CD4-positive, alpha-beta T cell treated with Interleukin-2 at 100 ng/mL for 4 hours (primary cell): ENCODE measurements at places on chromosomes 5 and 9.
A peak's percentile ranks its signal among the peaks of the same experiment; 100 is the strongest.

DNA sequence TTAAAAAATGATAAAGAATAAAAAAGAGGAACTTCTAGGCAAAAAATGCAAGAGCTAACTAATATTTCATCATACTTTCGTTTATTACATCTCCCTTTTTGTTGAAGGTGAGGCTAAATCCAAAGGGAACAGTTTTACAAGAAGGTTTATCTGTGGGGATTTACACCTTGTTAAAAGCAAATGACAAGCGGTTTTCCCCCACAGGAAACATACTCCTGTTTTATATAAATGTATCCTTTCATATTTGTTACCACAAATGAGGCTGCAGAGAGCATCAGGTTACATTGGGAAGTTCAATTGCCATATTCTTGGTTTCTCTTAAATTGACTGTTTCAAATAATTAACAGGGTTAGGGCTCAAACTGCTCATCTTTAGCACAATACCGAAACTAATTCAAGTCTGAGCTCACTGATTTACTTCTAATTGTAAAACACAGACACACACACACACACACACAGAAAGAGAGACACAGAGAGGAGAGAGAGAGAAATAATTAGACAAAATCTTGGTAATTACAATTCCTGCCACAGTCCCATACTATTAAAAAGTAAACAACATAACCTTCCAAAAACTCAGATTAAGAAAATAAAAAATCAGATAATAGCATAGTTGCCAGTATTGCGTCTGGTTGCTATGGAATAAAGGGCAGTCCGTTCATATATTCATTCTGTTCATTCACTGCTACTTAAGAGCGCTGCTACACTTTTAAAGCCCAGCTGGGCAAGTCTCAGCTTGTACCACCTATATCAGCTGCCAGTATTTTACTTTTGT lies 17.1 kb downstream of the RFX3 start:
- no peak for DNase-seq

- no peak for DNase-seq
Observed at GRCh38 chr5:176788941-176789872, 21.2 kb upstream of the UNC5A start.

DNA sequence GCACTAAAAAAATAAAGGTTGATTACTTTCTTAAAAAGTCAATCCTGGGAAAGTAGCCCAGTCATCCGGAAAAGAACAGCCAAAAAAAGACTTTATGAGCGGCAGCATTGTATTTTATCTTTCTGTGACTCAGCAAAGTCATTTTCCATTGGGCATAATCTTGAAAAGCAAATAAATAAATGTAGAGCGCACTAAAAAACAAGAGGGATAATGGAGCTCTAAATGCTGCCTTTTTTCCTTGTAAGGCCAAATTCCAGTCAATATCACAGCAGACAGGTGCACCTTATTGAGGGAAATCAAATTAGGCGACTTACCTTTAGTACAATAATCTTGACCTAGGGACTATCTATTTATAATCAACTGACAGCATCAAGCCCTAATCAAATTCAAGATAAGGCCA lies 266.8 kb downstream of the MTRR start:
- DNase-seq = no peak

DNA sequence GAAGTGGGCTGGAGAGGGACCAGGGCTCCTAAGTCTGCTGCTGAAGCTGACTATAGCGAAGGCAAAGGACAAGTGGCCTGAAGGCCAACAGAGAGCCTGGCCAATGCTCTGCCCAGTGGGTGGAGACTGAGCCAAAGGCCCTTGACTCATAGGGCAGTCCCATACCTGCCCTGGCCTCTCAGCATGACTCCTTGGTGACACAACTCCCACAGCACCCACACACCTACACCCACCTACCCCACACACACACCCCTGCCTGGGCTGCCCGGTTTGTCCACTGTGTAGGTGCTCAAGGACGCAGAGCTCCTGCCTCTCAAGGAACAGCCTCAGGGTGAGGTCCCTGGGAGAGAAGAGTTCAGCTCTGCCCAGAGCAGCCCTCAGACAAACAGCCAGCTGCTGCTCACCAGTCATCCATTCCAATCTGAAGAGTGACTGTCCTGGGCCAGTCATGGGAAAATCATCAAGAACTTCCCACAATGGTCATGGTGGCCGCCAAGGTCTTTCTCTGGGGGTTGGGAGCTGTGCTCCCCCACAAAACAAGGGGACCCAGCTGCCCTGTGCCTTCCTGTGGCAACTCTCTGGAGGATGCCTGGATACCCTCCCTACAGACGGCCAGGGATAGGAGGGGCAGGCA lies 5.0 kb downstream of the TNIP1 start:
- no peak for DNase-seq

GRCh38 chr9:128180447-128180846 lies 10.9 kb downstream of the CIZ1 start:
- DNase-seq = no peak

DNA sequence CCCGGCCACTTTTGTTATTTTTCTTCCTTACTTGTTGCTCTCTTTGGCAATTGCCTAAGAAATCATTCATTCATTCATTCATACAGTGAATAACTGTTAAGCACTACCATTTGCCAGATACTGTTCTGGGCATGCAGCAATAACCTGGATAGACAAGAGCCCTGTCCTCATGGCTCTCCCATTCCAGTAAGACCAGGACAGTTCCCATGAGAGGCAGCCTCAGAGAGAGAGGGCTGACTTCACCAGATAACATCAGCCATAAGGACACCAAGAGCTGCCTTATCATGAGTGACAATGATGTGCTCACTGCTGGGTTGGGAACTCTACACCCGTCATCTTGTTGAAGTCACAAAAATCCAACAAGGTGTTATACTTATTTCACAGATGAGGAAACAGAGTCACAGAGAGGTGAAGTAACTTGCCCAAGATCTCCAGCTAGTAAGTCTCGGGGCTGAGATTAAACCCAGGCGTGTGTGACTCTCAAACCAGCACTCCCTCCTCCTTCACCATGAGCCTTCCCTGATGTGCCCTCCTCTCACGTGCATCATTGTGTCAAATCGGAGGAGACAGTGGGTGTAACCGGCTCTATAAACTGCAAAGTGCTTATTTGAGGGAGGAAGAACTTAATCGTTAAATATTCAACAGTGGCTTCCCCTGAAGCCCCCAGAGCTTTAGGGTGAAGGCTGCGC lies 61.1 kb upstream of the TBC1D2 start:
- no peak for DNase-seq

GRCh38 chr5:78574731-78575161 lies 73.8 kb downstream of the LHFPL2 start:
- no peak for DNase-seq

GRCh38 chr5:74576941-74577456 lies 63.5 kb downstream of the ENC1 start:
- DNase-seq = peak; percentile 40

- no peak for DNase-seq
Observed at GRCh38 chr5:69011910-69012309, 81.9 kb upstream of the SLC30A5 start.

GRCh38 chr5:64505769-64506566 lies at the start of gene RGS7BP:
Gene RGS7BP (plus strand): TSS chr5:64506015. CDS start chr5:64506625, 610 bp downstream.
- no peak for DNase-seq

DNA sequence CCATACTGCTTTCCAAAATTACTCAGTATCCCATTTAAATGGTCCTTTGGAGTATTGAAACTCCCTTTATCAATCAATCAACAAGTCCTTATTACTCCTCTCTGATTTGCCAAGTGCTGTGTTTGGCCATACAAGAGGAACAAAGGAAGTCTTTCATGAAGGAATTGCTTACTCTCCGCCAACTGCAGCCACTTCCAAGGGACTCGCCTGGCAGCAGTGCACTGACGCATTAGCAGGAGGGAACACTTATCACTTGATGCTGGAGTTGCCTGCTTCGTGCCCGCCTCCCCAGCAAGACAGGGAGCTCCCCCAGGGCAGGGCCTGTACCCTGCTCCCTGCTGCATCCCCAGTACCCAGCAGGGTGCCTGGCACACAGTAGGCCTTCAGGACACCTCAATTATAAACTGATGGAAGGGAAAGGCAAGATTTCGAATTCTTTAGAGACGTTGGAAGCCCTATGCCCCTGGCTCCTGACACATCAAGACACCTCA lies 97.9 kb downstream of the CRB2 start:
- DNase-seq = no peak

DNA sequence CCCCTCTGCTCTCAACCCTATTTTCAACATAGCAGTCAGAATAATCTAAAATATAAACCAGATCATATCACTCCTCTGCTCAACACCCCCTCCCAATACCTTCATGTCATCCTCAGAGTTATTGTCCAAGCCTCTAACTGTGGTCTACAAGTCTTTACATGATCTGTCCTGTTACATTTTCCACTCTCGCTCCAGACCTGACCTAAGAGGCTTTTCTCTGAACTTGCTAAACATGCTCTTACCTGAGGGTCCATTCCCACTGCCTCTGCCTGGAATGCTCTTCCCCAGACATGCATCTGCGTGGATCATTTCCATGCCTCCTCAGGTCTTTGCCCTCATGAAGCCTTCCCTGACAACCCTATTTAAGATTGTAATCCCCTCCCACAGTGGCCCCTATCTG lies 12.0 kb downstream of the NIPSNAP3B start:
- no peak for DNase-seq

DNA sequence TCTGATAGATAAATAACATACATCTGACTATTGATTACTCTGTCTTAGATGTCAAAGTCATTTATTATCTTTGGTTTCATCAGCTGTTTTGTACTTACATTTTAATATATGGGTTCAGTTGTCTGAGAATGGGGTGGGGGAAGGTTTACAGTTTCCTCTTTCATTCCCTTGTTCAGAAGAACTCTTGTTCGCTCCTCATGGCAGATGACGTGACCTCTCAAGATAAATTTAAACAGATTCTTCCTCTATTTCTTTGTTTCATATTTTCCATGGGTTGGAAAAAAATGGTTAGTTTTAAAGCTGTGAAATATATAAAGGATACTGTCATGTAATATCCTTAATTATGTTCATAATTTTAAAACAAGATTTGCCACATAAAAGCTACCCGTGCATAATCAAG lies 61.4 kb downstream of the TSSK1B start:
- no peak for DNase-seq

DNA sequence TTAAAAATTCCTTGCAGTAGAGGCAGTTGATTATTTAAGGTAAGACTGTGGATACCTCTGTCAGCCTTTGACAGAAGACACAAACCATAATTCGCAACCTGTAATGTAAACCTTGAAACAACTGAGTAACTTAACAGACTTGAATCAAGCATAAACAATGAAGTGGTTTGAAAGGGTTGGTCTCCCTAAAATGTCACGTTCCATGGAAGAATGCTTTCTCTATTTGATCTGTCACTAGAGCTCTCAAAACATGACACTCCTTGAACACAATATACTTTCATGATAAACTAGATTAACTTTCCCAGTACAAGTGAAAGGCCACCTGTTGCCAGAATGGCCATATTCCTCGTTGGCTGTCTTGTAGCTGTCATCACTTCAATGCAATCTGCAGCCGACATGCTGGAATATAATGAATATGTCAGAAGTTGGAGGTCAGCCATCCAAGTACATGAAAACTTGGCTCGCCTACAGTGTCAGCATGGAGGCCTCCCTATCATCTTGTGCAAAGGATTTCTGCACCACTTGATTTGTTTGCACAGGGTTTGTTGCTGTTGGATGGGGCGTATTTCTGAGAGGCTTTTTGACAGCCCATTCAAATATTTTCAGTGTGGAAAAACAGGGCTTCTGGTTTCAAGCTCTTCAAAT lies 228.0 kb downstream of the TLE4 start:
- DNase-seq = no peak

- no peak for DNase-seq
Observed at GRCh38 chr5:134118212-134118835, 3.8 kb downstream of the TCF7 start.

- DNase-seq = peak; percentile 92
Observed at GRCh38 chr9:5437254-5438216, at the start of gene PLGRKT. Gene PLGRKT (minus strand): TSS chr9:5437925. CDS start chr9:5431977, 5,948 bp downstream.

DNA sequence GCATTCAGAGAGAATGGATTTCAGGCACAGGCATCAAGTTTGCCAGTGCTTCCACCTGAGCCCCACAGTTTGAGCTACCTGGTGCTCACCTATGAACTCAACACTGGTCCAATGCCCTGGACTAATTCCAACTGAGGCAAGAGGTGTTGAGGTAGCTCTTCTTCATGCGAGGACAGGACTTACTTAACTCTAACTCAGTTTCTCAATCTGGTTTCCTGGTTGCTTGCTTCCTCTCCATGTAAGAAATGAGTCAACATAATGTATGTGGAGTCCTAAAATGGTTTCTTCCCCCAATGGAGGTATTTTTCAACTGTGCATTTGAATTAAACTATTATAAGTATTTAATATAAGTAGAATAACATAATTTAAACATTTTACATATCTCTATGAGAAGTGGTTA lies 523.6 kb upstream of the DAB2 start:
- no peak for DNase-seq

DNA sequence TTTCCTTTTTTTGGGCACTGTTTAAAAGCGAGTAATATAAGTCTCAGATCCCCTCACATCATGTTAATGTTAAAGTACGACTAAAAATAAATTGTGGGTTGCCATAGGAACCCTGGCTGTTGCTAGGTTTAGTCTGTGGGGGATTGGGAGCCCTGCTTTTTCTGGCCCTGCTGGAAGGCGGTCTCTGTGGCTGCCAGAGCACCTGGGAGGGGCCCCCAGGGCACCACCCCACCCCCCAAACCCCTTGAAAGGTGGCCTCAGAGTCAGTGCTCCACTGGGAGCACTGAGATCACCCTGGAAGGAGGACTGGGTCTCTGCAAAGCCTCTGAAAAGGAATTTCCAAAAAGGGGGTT lies 66.2 kb upstream of the NEURL1B start:
- DNase-seq = no peak

GRCh38 chr9:124771867-124772679 lies 962 bp upstream of the NR6A1 start:
- peak; percentile 20 for DNase-seq

DNA sequence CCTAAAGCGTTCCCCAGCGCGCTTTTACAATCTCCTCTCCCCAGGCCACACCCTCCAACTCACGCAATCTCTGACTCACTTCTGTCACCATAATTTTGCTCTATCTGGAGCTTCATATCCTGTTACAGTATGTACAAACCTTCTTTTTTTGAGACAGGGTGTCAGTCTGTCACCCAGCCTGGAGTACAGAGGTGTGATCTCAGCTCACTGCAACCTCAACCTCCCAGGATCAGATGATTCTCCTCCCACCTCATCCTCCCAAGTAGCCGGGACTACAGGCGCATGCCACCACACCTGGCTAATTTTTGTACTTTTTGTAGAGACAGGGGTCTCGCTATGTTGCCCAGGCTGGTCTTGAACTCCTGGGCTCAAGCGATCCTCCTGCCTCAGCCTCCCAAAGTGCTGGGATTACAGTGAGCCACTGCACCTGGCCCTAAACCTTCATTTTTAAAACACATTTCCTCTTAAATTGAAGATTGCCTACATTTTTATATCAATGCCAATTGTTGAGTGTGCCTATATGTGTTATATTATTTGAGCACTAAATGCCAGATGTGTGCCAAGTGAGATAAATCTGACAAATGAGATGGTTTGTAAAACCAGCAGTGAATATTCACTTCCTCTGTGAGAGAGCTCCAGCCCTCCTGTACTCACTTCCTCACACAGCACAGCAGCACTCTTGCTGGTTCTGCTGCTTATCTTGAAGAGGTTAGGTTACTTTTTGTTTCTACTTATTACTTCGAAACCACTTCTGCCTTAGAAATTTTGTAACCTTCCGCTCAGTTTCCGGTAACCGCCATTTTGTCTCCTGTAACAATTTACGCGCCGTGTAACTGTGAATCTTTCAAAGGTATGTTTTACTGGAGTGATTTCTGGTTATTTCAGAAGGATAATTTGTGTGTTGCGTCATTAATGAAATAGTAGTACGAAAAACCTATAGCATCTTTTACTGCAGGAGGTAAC lies 57.9 kb downstream of the DOCK8 start:
- DNase-seq = peak; percentile 89

GRCh38 chr9:93958819-93959682 lies 3.9 kb upstream of the BARX1 start:
- no peak for DNase-seq
